Kasumi-1 (cell line): ENCODE measurements at places on chromosomes 2 and 18.

- DNase-seq: peak; percentile 93
These were observed 154.3 kb downstream of the RNF152 start for GRCh38 chr18:61738488-61738887.

DNA sequence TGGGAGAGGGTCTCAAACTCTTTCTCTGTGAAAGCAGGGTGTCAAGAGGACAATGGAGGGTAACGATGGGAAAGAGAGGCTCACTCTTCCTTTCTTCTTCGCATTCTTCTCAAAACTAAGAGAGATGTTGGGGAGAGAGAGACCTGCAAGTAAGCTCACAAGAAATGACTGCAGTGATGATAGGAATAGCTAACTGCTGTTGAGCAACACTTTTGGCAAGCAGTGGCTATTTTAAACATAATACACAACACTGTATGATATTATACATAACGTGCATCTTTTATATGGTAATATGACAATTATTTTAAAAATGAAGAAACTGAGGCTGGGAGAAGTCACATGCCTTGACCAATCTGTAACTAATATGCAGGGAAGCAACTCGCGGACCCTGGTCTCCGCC is 247.5 kb downstream of the CMPK2 start:
- DNase-seq: no peak

DNA sequence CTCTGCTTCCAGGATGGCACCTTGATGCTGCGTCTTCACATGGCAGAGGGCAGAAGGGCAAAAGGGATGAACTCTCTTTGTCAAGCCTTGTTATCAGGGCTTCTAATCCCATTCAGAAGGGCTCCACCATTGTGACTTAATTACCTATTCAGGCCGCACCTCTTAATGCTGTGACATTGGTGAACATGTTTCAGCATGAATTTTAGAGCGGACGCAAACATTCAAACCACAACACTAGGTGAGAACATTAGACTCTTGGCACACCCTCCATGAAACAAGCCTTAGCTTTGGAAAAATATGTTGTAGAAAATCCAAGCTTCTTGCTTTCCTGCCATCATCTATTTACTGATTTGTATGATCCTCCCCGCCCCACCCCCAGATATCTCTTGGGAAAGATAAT is 17.9 kb downstream of the DAW1 start:
- DNase-seq: no peak

DNA sequence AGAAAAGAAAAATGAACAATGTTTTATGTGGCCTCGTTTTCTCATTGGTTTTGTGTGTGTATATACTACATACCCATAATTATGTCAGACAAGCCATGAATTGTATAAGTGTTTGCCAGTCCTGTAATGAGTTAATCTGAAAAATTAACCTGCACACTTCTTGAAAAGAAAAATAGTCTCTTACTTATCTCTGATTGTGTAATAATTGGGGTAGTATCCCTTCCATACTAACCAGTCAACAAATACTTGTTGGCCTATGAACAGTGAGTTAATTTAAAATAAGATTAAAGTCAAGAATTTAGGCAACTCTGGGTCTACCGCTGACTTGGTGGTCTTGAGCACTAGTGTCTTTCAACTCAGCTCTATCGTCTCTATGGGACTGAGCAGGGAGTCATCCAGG is 48.8 kb downstream of the ACVR1 start:
- DNase-seq: no peak

DNA sequence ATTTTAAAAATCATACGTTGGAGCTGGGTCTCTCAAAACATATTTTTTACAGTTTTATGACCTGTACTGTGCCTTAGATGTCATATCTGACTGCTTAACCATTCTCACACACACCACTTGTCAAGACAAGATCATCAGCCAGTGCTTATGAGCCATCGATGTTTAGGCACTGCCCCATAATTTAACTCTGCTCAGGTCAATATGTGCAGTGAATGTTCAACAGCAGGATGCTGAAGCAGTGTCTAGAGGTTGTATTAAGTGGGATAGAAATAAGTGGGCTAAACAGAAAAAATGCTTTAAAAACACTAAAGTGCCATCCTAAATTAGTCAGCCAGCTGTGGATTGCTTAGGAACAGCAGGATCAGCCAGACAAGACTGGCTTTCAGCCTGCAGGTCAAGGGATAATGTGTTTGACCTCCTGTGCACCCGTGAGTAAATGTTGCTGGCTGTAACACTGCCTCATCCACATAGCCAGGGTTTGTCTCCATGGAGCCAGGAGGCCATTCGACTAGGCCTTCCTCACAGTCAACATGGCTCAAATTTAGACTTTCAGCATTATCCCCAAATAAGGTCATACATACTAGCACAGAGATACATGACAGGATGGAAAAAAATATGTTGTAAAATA is 139.0 kb upstream of the NXPH2 start:
- no peak for DNase-seq

GRCh38 chr2:130977461-130978050 is 115.7 kb downstream of the FAM168B start:
- no peak for DNase-seq

- DNase-seq: peak; percentile 8
These were observed 770 bp downstream of the ZNF396 start for GRCh38 chr18:35376393-35376741.

DNA sequence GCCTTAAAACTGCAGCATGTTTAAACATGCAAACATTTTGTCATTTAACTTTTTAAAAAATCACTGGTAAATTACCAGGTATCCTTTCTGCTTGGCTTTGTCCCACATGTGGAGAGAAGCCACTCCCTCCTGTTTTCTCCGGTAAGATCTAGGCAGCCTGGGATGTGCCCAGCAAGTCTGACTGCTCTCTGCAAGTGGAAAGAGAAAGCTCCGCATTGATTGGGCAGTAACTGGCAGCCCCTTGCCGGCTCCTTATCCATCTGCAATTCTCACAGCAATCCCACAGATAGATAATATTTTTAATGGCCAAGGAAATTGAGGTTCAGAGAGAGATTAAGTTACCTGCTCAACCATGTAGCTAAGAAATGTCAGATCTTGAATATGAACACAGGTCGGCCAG is 136.1 kb downstream of the TMEM200C start:
- no peak for DNase-seq

GRCh38 chr2:42224422-42225067 is 55.4 kb downstream of the EML4 start:
- DNase-seq: no peak

DNA sequence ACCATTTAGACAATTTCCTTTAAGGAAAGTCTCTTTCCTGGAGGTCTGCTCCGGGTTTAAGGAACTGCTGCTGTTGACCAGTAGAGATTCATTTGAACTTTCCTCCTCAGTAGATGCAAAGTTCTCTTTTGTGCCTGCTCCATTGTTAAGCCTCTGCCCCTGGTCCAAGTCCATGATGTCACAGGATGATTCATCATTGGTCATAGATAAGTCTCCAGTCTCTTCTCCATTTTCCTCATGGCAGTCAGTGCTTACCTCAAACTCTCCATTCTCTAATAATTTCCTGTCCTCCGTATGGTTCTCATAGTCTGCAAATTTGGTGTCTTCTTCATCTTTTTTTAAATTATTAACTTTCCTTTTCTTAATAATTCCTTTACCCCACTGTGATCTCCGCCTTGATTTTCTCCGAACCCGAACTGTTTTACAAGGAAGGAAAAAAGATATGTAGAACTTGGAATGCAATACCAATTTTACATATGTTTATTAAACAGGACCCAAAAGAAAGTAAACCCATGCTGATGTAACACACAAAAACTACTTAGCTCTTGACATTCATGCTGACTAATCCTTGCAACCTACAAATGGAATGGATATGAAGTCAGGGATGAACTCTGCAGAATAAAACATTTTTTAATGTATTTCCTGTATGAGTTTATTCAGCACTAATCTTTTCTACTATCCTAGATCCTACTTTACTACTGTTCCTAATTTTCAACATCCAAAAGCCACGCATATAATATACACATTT is 169.1 kb downstream of the ATAD2B start:
- no peak for DNase-seq

DNA sequence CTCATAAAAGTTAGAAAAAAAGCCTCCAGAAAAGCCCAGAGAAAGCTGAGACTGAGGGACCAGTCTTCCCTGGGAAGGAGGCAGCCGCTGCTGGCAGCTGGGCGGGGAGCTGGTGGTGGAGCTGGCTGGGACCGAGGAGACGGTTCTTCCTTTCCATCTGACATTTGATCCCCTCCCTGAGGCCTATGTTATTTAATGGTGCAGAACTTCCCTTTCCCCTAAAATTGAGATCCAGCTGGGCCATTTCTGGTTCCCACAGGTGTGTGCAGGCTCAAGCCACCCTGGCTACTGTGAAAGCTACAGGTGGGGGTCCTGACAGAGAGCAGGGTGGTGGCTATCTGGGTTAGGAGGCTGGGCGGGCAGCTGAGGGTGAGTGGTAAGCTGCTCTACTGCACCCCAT is 81.5 kb upstream of the FZD7 start:
- DNase-seq: peak; percentile 80

DNA sequence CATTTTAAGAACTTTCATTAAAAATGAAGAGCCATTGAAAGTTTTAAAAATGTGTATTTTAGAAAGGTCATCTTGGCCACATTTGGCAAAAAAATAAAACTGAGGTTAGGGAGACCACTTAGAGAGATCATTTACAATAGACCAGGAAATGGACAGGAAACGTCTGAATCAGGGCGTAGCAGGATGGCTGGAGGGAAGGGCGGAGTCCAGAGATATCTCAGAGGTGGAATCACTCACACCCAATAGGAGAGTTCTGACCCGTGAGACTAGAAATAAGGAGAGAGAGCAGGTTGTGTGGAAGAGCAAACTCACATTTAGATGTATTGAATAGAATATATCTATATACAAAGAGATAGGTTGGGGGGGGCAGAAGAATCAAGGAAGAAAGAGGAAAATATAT is 373.4 kb downstream of the METTL4 start:
- DNase-seq: no peak

- DNase-seq: no peak
These were observed 95.2 kb upstream of the GULP1 start for GRCh38 chr2:188196343-188197008.

DNA sequence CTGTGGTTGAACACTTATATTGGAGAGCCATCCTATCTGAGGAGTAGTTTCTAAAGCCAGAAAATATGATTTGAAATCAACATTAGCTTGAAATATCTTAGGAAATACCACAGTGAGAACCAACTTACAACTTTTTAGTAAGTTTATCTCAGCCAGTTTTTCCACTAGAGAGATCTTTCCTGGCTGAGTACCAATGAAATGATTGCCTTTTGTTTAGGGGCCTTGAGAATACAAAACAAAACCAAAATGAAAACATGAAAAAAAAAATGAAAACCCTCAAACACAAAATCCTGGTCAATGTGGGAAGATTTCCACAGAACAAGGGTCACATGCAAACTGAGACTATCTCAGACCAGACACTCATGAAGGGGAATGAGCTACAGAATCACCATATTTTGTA is 429.0 kb downstream of the SETBP1 start:
- no peak for DNase-seq

- DNase-seq: no peak
These were observed 73.1 kb downstream of the HDAC4 start for GRCh38 chr2:239327536-239328350.

DNA sequence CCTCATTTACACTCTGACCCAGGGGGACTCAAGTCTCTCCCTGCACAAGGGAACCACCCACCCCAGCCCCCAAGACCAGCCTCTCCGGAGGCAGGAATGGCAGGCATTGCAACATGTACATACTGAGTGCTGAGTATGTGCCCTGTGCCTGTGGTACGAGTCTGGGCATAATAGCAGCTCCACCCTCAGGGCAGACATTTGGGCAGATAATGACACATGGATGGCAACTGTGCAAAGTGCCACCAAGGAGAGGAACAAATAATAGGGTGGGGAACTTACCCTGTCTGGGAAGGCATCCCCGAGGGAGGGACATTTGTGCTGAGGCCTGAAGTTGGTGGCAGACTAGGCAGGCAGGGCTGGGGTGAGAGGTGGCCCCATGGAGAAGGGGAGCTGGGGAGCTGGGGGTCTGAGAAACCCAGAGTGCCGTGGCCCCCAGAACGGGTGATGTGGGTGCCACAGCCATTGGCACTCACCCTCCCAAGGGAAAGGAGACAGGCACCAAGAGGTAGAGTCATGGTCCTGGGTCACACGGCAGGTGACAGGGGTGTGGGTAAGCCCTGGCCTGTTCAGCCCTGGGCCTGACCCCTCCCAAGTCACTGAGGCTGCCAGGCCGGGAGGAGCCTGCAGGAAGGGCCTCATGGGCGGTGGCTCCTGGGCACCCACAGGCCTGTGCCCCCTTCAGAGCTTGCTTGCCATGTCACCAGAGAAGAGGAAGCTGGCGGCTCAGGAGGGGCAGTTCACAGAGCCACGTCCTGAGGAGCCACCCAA is 15.7 kb upstream of the GPR17 start:
- no peak for DNase-seq
